ENCODE measurements at places on chromosomes 2 and 18. TPM values are rescaled to one million over a fixed set of nuclear protein-coding genes. Genes with fewer than 3 reads are reported as not detected.

DNA sequence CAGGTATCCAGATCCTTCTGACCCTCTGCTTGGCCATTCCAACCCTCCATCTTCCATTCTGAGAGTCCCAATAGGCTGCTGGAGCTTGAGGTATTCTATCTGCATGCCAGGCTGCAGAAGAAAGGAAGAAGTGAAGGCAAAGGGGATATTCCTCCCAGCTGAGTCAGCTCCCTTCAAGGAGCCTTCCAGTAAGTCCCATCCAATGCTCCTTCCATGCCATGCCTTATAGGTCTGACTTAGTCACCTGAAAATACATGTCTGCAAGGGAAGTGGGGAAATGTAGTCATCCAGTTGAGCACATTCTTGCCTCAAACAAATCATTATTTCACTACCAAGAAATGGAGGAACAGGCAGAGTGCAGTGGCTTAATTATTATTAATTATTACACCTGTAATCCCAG, 464.6 kb downstream of the CNTNAP5 start:
- H3K36me3 ChIP-seq, result no peaks in the 10 kb centered on the region
- H3K27me3 ChIP-seq, result no peaks in the 10 kb centered on the region

DNA sequence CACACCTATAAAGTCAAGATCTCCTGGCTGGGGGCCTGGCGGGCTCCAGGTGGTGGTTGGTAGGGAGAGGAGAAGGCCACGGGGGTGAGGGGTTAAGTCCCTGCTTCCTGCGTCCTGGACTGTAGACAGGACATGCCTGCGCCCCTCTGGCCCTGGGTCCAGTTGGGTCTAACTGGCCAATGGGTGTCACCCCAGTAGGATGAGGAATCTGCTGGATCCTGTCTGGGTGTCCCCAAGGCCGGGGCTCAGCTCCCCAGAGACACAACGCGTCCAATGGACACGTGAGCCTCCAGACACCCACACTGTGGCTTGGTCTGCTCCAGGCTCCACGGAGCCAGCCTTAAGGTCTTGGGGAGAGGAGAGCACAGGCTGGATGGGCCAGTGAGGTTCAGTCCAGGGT, 19.6 kb downstream of the AQP12A start:
- H3K4me3 ChIP-seq, result no peak overlapping the region
- no peaks in the 10 kb centered on the region for H3K36me3 ChIP-seq
- no peak for DNase-seq
- no peak overlapping the region for H3K27ac ChIP-seq

DNA sequence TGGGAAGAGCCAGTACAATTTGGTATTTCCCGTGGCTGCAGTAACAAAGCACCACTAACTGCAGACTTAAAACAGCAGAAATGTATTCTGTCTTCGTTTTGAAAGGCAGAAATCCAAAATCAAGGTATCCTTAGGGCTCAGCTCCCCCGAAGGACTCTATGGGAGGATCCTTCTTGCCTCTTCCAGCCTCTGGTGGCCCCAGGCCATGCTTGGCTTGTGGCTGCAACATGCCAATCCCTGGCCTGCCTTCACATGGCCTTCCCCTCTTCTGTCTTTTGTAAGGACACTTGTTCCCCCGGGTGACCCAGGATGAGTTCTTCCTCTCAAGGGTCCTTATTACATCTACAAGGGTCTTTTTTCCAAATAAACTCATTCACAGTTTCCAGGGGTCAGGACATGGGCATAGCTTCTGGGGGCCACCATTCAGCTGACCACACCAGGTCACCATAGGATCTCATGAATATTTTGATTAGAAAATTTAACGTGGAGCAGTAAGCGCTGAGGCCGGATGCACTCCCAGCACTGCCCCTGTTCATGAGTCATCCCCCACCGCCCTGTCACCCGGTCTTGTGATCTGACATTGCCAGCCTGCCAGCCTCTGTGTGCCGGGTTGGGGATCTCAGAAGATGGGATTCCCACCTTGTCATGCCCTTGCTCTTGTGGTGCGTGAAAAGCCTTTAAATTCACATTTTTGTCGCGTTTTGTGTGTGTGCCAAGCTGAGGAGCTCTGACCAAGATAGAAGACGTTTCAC, 61.2 kb upstream of the B3GNT7 start:
- DNase-seq, result no peak
- no peak overlapping the region for H3K4me3 ChIP-seq
- H3K27ac ChIP-seq, result no peak overlapping the region
- H3K27me3 ChIP-seq, result no peaks in the 10 kb centered on the region

- H3K27me3 ChIP-seq, result no peaks in the 10 kb centered on the region
- no peak overlapping the region for H3K4me3 ChIP-seq
- H3K4me1 ChIP-seq, result no peaks in the 10 kb centered on the region
- DNase-seq, result no peak
These were observed 85.6 kb downstream of the SMIM21 start for GRCh38 chr18:75341897-75342296.

GRCh38 chr2:215754546-215754945, 258.8 kb downstream of the MREG start:
- H3K27me3 ChIP-seq, result no peaks in the 10 kb centered on the region
- DNase-seq, result no peak
- no peaks in the 10 kb centered on the region for H3K36me3 ChIP-seq
- peaks cover 9% of the 10 kb centered on the region for H3K4me1 ChIP-seq
- H3K27ac ChIP-seq, result no peak overlapping the region
- H3K4me3 ChIP-seq, result no peak overlapping the region

DNA sequence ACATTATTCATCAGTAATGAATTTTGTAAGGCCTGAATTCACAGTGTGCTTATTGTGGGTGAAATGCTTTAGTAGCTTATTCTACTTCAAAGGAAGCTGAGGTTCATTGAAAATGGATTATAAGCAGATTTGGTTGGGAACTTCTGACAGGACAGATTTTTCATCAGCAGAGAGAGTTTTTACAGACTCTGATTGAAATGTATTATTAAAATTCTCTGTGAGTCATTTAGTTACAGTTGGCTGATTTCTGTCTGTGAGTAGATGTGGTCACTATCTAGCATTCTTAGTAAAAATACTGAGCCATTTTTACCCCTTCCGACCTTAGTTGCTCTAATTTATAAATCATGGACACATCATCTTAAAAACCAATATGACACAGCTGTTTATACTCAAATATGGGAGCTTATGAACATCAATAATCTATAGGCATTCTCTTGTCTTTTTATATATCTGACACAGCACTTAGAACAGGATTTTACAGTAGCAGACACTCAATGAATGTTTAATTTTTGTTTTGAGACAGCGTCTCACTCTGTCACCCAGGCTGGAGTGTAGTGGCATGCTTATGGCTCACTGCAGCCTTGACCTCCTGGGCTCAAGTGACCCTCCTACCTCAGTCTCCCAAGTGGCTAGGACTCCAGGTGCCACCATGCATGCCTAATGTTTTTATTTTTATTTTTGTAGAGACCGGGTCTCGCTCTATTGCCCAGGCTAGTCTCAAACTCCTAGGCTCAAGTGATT, 239.6 kb downstream of the BABAM2 start:
- no peaks in the 10 kb centered on the region for H3K36me3 ChIP-seq
- peaks cover 2% of the 10 kb centered on the region for H3K4me1 ChIP-seq
- no peak overlapping the region for H3K27ac ChIP-seq
- no peaks in the 10 kb centered on the region for H3K27me3 ChIP-seq

- H3K27ac ChIP-seq, result peak overlapping the region; percentile 72
- peaks cover 8% of the 10 kb centered on the region for H3K4me1 ChIP-seq
- H3K36me3 ChIP-seq, result no peaks in the 10 kb centered on the region
These were observed 7.1 kb downstream of the PCBP1 start for GRCh38 chr2:70094171-70094977.

DNA sequence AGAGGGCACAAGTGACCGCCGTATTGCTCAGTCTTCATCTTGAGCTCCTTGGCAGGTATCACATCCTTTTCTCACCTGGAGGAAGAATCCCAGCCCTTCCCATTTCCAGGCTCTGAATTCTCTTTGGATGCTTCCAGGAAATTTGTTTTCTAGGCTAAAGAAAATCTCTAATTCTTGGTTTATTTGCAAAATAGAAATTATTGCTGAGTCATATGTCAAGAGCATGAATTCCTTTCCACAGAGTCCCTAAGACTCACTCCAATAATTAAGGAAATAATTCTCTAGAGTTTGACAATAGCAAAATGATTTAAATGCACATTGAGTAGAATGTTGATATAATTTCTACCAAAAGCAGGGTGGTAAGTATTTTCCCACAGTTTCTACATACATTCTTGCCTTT, 16.3 kb upstream of the CCDC68 start:
- no peak for DNase-seq
- no peaks in the 10 kb centered on the region for H3K27me3 ChIP-seq
- H3K4me1 ChIP-seq, result no peaks in the 10 kb centered on the region
- no peaks in the 10 kb centered on the region for H3K36me3 ChIP-seq
- no peak overlapping the region for H3K27ac ChIP-seq
- H3K4me3 ChIP-seq, result no peak overlapping the region

UGT1A6 gene
- not detected for total RNA-seq

MC2R gene
- total RNA-seq, result not detected

Data from fibroblast of lung (primary cell).